Stimulated activated naive B cell treated with anti-CD40 and anti-IgM and Interleukin-4, amounts not matched to agents 10 μg/mL and 1 μg/mL and 100 μg/mL, for 72 hours (primary cell): ENCODE measurements at places on chromosomes 4 and X.

DNA sequence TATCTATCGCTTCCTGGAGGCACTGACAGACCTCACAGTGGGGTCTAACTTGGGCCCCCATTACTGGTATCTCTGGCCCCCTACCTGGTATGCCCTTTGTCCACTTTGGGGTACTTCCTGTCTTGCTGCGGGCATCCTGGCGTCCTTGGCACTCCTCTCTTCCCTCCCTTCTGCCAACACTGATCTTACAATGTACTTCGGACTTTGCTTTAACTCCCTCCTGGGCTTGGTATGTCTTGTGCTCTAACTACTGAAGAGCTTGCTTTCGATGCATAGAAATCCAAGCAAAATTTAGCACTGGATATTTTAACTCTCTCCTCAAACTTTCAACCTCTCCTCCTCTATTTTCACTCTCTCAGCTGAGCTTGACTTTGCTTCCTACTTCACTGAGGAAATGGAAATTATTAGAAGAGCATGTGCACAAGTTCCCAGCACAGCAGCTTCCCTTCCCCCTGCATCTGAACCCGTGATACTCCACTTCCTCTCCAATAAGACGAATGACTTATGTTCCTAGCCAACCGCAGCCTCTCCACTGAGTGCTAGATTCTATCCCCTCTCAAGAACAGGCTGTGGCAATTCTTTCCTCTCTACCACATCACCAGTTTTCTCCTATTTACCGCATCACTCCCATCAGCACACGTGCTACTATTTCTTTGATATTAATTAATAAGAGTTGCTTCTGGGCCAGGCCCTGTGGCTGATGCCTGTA is 52.9 kb downstream of the SUPT20HL2 start:
- DNase-seq, result no peak

GRCh38 chr4:24884902-24885301 is 27.9 kb downstream of the CCDC149 start:
- DNase-seq, result no peak

- no peak for DNase-seq
Measured at GRCh38 chr4:3791910-3792542, 25.8 kb downstream of the ADRA2C start.

DNA sequence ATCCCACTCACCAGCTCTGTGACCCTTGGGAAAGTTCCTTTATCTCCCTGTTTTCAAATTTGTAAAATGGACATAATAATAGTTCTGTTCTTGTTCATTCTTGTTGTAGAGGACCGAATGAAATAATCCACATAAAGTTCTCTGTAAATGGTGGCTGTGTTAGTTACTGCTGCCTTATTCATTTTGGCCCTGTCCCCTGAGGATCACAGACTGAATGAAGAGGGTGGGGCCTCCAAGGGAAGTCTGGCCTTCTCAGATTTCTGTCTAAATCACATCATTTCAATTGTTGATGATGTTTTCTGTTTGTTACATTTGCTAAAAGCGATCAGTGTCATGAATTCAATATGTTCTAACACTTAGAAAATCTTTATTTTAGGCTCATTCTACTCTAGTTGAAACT is 117.9 kb downstream of the PPEF1 start:
- DNase-seq, result no peak

DNA sequence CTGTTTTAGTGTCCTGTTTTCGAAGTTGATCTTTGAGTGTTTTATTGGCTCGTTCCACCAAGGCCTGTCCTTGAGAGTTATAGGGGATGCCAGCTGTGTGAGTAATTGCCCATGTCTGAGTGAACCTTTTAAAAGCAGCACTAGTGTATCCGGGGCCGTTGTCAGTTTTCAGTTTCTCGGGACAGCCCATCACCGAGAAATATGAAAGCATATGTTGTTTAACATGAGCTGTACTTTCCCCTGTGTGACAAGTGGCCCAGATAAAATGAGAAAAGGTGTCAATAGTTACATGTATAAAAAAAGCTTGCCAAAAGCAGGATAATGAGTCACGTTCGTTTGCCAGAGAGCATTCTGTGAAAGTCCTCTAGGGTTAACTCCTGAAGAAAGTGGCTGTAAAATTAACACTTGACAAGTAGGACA is 48.6 kb upstream of the RASSF6 start:
- DNase-seq, result no peak
